ENCODE measurements at places on chromosomes 5 and 9.

- no peak for DNase-seq
Observed at GRCh38 chr5:84384604-84385575, at the start of gene EDIL3. EDIL3 (minus strand) TSS chr5:84384880; CDS start chr5:84384374, 506 bp downstream.

DNA sequence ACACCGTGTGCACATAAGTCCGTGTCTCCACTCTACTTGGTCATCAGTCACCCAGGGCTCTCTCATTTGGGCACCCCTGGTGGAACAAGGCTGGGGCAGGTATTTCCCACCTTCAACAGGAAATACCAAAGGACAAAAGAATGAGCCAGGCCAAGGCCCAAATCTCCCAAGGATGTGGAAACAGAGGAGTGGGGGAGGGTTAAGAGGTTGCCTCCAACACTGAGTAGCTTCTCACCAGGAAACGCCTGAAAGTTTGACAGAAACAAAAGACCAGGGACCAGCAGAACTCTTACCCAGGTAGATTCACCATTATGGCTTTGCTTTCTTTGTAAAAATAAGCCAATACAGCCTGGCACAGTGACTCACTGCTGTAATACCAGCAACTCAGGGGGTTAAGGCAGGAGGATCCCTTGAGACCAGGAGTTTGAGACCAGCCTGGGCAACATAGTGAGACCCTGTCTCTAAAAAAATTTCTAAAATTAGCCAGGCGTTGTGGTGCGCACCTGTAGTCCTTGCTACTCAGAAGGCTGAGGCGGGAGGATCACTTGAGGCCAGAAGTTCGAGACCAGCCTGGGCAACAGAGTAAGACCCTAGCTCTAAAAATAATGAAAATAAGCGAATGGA is 12.7 kb downstream of the SLC1A3 start:
- DNase-seq, result no peak

- DNase-seq, result no peak
Observed at GRCh38 chr5:172941067-172941516, 18.1 kb upstream of the RPL26L1 start.

DNA sequence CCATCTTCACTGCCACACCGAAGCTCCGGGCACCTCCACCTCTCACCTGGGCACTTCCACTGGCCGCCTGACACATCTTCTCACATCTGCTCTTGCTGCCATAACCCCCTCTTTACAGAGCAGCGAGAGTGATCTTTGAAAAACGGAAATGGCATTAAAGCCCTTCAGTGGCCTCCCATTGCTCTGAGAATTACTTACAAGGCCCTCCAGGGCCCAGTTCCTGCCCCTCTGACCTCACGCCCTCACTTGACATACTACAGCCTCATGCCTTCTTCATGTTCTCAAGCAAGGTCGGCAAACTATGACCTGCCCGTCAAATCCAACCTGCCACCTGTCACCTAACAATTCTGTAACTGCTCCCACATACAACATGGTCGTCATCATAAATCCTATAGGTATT is 187.3 kb downstream of the NR3C1 start:
- no peak for DNase-seq

DNA sequence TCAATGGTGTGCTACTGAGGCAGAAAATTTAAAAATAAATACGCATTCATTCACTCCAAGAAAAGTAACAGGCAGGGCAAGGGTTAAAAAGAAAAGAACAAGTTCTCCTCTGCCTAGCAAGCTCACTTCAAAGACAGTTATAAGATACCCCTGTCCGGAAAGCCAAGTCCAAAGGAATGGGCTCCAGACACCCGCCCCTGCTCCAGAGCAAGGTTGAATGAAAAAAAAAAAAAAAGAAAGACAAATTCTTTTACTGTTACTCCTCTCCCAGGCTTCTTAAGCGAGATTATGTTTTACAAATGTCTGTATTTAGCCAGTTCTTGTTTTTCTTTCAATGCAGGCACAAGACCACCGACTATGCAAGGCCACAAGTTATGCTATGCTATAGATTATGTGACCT is 9.1 kb upstream of the ANXA2R start:
- no peak for DNase-seq

Measured in activated naive CD4-positive, alpha-beta T cell treated with anti-CD3 and anti-CD28 coated beads, Interleukin-2, amount 50 U/mL, for 16 hours (primary cell).